ENCODE measurements at places on chromosomes 12 and 14.

DNA sequence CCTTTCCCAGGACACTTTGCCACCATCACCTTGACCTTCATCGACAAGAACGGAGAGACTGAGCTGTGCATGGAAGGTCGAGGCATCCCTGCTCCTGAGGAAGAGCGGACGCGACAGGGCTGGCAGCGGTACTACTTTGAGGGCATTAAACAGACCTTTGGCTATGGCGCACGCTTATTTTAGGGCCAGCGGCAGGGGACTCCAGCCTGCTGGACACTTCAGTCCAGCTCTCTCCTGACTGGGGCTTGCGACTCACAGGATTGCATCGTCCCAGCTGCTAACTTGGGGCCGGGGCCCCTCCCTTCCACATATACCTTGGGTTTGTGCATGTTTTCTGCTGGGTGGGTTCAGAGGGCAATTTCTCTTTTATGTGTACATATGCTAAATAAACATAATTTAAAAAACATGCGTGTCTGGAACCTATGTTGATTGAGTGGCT is 11.2 kb downstream of the AHSA1 start:
- no peak for DNase-seq

DNA sequence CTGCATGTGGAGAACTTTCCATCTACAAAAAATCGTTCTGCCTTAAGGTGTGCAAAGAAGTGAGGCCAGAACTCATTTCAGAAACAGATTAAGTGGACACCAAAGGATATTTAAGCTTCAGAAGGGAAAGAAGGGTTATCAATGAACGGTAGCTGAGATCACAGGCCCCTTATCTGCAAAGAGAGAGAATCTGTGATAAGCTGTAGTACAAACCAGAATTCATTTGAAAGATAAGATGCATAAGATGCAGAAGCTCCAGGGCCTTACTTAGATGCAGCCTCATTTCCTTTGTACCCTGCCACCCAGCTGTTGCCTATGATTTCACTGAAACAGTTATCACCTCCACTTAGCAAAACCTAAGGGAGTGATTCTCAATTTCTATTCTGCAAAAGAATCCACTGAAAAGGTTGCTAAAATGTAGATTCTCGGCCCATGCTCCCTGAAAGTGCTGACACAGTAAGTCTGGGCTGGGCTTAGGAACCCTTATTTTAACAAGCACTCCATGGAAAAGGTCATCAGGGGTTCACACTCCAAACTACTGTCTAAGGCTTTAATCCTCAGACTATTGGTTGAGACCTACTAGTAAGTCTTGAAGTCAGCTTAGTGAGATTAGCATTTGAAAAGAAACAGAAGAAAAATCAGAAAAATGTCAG is 64.8 kb downstream of the HELB start:
- no peak for DNase-seq

- no peak for DNase-seq
Measured at GRCh38 chr14:99563749-99564129, 40.3 kb downstream of the CCDC85C start.

DNA sequence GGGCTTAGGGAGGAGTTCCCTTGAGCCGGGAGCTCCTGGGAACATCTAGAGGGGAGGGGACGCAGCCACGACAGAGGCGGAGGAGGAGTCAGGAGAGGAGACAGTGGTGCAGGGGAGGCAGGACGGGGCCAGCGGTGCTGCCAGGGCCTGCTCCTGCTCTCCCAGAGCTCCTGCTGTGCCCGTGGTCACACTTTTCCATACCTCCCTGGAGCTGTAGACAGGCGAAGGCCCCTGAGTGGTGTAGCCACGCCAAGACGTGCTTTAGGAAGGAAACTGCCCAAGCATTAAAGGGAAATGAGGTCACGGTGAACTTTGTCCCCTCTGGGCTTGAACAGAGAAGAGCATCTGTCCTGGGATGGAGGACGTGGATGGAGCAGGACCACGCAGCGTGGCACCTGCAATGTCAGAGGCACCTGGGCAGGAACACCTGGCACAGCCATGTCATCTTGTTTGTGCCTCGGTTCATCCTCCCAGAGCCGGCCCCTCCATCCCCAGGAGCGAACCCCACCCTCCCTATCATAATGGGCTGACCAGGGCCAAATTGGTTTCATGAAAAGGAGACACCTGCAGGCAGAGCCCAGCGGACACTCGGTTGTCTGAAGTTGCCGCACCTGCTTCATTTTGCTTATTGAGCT is 239.5 kb upstream of the SFSWAP start:
- DNase-seq: no peak

DNA sequence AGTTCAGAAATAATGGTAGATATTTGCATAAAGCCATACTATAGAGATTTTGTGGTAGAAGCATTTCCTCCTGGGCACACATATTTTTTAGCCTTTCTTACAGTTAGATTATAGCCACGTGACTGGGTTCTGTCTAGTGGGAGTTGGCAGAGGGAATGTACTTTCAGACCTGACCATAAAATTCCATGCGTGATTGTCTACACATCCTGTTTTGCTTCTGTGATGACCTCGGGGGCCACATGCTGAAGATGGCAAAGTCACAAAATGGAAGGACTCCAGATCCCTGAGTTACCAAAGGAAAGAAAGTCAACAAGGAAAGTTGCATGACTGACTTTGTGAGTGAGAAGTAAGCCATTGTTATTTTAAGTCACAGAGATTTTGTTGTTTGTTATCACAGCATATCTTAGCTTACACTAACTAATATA is 14.6 kb upstream of the MIA2 start:
- DNase-seq: peak; percentile 54

DNA sequence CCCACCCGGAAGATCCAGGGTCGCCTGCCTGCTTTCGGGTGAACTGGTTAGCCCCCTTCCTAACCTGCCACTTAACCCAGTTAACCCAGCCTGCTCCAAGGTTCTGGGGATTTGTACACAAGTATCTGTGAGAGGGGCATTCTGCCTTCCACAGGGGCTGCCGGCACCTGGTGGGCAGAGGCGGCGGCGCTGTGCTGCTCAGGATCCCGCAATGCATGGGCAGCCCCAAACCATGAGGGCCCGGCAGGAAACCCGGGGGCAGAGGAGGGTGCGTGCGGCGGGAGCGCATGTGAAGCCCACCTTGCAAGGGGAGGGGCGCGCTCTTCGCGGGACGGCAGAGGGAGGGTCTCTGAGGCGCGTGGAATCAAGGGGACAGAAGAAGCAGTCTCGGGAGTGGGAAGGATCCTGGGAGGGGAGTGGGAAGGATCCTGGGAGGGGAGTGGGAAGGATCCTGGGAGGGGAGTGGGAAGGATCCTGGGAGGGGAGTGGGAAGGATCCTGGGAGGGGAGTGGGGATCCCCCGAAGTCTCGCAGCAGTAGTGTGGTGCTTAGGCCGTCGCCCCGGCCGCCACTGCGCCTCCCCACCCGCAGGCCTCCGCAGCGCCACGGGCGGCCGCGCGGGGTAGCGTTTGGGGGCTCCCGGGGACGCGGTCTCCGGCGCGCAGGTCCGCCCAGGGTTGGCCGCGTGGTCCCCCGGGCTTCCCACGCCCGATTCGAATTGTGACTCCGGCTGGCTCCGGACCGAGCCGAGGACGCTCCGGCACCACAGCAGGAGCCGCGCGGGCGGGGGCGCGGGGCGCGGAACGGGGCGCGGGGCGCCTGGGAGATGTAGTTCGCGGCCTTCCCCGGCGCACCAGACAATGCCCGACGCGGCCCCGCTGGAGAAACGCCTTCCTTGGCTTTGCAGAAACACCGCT is 4.9 kb upstream of the MTA1 start:
- peak; percentile 84 for DNase-seq

Measured in GM23248 (cell line).